Stimulated activated CD4-positive, alpha-beta T cell treated with anti-CD3 and anti-CD28 coated beads, Interleukin-1b, Interleukin-23, amount 100 ng/mL, for 1 hour (primary cell): ENCODE measurements at places on chromosomes 11 and 22.

DNA sequence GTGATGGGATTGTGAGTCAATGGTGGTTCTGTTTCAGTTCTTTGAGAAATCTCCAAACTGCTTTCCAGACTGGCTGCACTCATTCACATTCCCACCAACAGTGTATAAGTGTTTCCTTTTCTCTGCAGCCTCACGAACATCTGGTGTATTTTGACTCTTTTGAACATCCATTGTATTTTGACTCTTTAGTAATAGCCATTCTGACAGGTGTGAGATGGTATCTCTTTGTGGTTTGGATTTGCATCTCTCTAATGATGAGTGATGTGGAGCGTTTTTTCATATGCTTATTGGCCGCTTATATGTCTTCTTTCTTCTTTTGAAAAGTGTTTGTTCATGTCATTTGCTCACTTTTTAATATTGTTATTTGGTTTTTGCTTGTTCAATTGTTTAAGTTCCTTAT is 19.4 kb downstream of the NELL1 start:
- DNase-seq: no peak

DNA sequence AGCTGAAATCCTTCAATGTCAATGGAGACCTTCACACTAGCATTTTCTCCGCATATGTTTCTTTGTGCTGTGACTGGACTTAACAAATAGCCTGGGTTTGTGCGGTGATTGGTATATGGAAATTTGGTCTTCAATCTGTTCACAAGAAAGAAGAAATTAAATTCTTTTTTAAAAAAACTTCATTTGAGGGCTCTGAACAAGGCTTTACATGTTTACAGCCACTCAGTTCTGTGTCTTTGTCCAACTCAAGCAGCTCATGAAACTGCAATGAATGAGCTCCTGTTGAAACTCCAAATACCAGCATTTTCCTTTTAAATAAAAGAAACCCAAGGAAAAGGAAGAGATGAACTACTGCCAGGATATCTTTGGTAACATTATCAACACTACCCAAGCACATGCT is 57.3 kb downstream of the PIK3C2A start:
- DNase-seq: no peak

GRCh38 chr22:43967069-43967468 is 11.8 kb downstream of the SAMM50 start:
- DNase-seq: no peak

GRCh38 chr11:119852741-119853140 is 123.7 kb upstream of the NECTIN1 start:
- no peak for DNase-seq

- no peak for DNase-seq
Measured at GRCh38 chr11:47510209-47510608, 42.7 kb downstream of the CELF1 start.
